G401 (cell line): ENCODE measurements at places on chromosomes 1 and 21.

DNA sequence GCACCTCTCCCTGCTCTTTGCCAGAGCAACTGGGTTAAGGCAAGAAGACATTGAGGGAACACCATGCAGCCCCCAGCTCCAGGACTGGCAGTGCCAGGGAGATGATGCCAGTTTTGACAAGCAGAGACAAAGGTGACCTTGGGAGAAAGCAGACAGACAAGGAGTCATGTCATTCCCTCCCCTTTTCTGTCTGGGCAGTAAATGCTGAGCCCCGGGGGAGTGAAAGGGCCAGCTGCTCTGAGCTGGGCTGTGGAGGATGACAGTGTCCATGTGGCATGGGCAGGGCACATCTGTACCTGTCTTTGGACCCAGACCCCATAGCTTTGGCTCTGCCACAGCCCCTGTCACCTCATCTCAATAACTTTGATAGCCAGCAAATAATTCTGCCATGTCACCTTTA, 24.2 kb downstream of the PLEKHA6 start:
- no peak for DNase-seq

DNA sequence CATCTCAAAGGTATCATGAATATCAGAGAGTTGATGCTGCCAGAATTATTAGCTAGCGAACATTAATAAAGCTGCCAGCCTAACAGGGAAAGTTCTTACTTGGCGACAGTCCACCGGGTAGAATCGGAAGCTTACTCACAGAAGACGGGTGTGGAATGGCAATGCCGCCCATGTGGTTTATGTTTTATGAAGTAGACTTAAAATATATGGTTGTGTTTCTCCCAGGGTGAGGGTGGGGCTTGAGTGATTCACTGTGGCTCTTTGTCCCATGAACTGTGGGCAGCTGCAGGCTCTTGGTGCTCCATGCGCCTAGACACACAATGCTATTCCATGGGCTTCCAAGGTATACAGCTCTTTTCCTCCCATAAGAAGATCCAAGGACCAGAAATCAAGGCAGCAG, 162.7 kb downstream of the PIGK start:
- DNase-seq, result no peak

GRCh38 chr21:35861661-35862060, 198.7 kb downstream of the SETD4 start:
- DNase-seq, result no peak

- no peak for DNase-seq
Measured at GRCh38 chr1:215635827-215636226, 68.7 kb downstream of the KCTD3 start.

GRCh38 chr1:61079296-61079897, 3.0 kb upstream of the NFIA start:
- peak; percentile 44 for DNase-seq

GRCh38 chr1:19212167-19212566, 2.1 kb upstream of the UBR4 start:
- no peak for DNase-seq

DNA sequence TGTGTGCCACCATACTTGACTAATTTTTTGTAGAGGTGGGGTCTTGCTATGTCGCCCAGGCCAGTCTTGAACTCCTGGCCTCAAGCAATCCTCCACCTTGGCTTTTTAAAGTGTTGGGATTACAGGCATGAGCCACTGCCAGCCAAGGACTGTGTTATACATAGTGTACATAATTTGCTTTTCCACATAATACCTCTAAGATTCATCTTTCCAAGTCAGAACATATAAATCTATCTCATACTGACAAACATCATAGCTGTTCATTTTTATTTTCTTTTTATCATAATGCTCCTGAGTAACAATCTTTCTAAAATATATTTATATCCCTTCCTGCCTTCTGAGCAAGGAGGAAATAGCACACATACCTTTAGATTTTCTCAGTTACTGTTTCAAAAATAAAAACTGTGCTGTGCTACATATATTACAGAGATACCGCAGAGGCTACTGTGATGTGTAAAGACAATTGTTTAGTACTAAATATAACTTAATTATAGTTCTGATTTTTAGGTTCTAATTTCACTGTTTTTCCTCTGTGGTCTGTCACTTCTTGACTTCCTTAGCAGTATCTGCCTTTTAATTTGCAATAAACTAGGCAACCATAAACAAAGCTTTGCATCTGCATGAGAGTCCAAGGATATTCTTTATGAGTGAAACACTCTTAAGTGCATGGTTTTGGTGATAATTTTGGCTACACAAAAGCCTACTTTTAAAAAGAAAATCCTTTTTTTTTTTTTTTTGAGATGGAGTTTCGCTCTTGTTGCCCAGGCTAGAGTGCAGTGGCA, 59.3 kb downstream of the EYA3 start:
- DNase-seq, result no peak

GRCh38 chr21:33989440-33989839, 73.8 kb upstream of the ATP5PO start:
- DNase-seq, result no peak

- no peak for DNase-seq
Measured at GRCh38 chr21:32456497-32456918, 44.0 kb downstream of the EVA1C start.

DNA sequence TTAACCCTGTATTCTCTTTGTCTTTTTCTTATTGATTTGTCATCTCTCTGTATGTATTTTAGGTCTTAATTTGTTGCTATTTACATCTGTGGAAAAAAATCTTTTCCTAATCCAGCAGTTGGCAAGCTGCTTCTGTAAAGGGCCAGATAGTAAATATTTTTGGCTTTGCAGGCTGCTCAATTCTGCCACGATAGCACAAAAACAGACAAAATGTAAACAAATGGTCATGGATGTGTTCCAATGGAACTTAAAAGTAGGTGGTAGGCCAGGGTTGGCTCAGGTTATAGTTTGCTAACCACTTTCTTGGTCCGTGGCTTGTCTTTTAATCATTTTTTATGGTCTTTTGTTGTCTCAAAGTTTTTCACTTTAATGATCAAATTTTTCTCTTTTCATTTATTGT, 371.8 kb downstream of the HHAT start:
- DNase-seq, result no peak

- no peak for DNase-seq
Measured at GRCh38 chr1:175318633-175319032, 126.1 kb upstream of the KIAA0040 start.

DNA sequence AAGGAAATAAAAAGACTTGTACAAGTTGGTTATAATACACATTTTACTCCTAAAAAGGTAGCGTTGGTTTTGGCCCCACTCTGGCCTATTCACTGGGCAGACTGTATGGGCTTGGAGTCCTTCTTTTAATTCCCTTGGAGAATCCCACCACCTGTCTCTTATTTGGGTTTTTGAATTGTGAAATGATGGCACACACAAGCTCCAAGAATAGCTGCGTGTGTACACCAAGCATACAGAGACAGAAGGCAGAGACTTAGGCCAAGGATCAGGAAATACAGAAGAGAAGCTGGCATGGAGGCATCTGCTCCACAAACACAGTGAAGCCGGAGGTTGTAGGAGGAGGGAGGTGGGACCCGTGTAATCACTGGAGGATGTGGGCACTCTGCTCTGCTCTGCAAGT, 29.1 kb downstream of the DDR2 start:
- peak; percentile 34 for DNase-seq

GRCh38 chr1:57007472-57007871, 41.7 kb upstream of the C8B start:
- DNase-seq, result no peak

DNA sequence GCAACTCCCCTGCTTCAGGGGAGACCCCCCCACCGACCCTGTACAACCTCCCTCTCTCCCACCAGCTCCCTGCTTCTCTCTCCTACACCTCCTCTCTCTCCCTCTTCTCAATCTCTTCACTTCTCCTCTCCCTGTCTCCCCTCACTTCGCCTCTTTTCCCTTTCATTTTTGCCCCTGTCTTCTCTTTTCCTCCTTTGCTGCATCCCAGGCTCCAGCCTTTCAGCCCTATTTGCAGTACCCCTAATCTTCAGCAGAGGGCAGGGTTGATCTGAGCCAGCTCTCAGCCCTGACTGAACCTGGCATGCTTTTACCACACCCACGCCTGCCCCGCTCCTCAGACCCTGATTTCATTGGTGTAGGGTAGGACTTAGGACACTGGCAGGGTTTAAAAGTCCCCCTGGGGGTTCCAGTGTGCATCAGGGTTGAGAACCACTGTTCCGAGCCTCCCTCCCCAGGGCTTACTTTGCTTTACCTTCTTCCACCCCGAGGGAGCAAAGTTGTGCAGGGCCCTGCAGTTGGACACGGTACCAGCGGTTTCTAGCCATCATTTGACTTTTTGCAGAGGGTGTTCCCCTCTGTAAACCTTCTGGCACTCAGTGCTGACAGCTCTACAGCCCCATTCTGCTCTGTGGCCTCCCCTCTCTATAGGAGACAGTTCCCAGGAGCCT, 67.3 kb upstream of the CNTN2 start:
- peak; percentile 63 for DNase-seq

DNA sequence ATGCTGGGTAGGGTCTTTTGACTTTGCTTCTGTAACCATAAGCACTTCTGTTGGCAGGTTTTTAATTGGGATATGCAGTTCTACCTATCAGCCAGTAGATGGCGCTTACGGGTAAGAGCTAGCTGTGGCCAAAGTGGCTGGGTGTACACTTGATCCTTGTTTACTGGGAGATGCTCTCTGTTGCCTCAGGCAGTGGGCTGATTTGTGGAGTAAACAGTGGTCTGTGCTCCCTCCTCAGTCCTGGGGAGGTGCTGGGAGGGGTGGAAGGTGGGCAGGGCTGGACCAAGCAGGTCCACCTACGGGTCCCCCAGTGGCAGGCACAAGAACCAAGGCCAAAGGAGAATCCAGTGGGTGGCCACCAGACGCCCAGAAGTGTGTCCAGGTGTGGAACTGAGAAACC, 43.4 kb downstream of the RALGPS2 start:
- peak; percentile 15 for DNase-seq
